ENCODE measurements at places on chromosomes 12 and 14.

- DNase-seq: no peak
Observed at GRCh38 chr12:46179693-46180452, 89.0 kb downstream of the SLC38A1 start.

DNA sequence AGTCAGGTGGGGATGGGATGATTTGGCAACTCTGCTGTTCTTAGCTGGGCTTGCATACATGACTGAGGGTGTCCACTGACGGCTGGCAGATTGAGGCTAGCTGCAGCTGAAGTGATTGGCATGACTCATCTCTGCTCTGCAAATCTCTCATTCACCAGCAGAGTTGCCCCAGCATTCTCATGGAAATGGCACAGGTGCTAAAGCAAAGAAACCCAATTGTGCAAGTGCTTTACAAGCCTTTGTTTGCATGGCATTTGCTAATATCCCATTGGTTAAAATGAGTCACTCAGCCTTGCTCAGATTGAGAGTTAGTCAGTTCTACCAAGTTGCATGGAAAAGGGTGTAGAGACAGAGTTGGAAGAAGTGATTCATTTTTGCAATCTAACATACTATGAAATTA lies 389.7 kb upstream of the FAR2 start:
- no peak for DNase-seq

DNA sequence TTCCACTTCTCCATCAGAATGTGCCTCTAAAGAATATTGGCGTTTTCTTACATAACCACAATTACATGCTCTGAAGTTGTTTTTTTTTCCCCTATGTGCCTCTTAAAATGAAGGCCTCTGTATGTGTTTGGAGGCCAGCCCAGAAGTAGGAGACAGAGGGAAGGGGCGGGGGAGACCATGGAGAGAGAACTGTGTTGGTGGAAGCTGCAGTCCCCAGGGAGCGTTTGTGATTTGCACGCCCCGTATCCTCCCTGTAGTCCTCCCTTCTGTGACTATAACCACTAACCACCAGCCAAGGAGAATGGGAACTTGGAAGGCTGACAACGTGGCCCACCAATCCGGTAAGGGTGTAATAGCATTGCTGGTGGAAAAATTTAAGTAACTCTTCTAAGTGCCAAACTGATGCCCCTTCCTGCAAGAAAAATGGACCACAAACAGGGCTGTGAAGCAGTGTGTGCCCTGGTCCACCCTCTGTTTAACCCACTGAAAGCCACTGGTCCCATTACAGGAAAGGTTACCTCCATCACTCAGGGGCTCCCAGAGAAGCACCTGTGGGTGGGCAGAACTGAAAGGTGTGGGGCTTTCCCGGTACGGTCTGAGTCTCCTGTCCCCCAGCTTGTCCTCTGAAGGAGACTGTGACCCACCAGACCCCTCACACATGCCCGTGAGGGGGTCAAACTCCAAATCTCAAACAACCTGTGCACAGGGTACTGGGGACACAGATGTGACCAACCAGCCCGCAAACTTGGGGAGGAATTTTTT lies 36.8 kb downstream of the CCDC88C start:
- DNase-seq: no peak

DNA sequence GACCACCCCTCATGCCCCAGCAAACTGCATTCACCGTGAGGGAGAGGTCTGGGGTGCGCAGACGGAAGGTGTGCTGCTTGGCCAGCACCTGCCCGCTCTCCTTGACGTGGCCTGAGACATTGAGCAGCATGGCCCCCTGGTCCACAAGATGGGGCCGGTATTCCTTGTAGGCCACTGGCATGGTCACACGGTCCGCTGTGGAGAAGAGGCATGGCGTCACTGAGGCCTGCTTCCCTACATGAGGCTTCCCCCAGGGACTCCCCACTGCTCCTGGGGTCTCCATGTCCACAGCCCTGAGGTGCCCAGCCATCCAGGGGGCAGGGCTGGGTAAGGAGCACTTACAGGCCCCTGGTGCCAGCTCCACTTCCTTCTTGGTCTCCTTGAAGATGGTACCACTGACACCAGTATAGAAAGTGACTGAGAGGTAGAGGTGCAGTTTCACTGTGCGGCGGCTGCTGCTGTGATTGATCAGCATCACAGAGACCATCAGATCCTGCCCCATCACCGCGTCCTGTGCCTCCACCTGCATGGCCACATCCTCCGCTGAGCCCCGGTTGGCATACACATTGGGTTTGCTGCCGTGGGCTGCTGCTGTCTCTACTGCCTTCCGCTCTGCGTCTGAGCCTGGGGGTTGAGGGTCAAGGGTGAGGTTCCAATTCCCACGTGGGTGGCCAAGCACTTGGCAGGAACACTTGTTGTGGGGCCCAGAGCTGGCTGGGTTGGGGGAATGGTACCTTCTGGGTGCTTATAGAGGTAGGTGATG lies 8.2 kb downstream of the TGM1 start:
- no peak for DNase-seq

- no peak for DNase-seq
Observed at GRCh38 chr12:65637150-65637549, 187.1 kb upstream of the HMGA2 start.

DNA sequence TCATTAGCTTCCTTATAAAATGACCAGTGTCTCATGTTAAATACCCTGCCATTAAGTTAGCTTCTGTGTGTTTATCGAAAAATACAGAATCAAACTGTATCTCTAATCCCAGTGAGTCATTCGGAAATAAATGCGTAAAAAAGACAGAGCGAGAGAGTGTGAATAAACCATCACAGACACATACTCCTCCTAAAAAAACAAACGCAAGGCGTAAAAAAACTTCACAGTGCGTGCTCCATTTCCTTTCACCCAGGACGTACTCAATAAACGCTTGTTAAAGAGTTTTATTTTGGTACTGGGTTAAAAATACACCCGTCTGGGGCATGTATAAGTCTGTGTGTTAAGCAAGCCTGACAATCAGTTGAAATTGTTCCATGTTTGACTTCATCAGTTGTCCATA lies 58.8 kb upstream of the ISM2 start:
- DNase-seq: no peak

DNA sequence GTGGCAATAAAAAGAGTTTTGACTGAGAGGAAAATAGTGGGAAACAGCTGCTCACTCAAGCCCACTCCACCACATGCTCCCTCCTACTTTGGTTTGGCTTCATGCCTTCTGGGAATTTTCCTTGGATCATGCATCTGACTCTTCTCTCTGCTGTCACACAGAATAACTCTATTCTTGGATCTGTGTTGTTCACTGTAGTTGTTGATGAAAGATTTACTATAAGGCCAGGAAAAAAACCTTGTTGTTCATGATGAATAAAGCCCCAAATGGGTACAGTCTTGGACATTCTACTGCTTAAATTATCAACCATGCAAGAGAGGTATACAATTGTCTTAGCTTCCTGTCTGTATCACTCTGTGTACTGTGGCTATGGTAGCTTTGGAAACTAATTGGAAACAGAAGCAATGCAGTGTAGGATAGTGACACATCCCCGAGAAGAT lies 70.5 kb downstream of the TMX1 start:
- no peak for DNase-seq

DNA sequence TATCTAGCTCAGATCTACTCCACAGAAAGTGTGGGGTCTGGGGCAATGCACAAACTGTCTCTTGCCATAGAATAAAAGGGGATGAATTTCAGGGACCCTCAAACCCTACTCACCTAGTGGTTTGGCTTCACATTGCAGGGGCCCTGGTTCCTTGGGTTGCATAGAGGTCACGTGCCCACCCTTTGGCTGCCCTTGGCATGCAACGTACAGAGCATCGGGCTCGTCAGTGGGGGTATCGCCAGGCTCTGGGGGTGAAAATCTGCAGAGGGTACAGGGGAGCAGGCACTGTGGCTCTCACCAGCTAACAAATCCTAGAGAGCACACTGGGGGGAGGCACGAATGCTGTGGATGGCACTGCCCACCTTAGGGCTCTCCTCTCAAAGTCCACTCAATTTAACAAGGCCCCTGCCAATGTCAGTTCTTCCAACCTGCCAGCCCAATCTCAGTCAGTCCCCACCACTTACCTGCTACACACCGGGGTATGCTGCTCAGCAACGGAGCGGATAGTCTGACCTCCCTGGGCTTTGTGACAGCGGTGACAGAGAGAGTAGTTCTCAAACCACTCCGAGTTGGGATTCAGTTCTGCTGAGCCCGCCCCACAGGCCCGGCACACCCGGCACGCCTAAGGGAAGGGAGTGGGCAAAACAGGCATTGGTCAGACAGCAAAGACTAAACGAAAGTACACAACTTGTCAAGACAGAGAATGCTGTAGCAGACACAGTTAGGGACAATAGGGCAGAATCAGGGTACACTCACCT lies 8.0 kb downstream of the KMT2D start:
- no peak for DNase-seq

DNA sequence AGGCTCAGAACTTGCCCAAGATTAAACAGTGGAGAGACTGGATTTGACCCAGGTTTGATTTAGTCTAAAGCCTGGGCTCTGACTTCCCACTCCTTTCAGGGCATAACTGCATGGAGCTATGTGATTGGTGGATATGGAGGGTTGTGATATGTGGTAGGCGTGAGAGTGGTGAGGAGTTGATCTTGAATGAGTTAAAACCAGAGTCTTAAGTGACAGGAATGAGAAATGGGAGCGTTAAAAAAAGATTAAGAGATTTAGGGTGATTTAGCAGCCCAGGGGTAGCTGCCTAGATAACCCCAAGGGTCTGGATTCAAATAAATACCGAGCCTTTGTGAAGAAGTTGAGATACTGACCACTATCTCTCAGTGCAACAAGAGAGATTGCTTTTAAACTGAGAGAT lies 8.4 kb downstream of the SYNDIG1L start:
- DNase-seq: no peak

DNA sequence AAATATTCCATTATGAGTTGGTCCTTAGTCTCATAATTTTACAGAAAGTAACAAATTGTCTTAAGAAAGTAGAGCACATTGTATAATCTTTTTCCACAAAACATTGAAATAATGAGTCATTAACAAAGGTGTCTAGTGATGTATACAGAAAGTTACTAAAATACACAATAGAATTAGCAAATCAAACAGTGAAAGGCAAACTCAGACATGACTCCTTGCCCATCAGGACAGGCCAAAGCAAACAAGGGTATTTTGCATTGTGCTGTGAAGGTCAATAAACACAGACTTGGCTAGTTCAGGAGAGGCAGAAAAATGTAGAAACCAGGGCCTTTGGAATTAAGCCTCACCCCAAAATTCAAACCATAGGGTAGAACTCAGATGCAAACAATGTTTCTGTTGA lies 37.3 kb downstream of the SIX4 start:
- no peak for DNase-seq

DNA sequence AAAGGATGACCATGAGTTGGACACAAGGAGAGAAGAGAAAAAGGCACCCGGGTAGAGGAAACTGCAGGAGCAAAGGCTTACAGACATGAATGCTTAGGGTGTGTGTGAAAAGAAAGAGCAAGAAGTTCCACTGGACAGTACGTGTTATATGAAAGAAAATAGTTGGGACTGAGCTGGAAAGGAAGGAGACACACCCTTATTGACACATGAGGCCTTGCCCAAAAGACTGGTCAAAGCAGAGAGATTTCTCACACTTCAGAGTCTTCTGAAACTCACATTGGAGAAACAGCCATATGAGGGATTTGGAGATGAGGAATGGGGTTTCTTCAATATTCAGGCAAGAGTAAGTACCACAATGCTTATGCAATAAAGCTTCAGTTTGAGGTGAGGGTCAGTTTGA lies 56.0 kb downstream of the TTC9 start:
- DNase-seq: no peak

DNA sequence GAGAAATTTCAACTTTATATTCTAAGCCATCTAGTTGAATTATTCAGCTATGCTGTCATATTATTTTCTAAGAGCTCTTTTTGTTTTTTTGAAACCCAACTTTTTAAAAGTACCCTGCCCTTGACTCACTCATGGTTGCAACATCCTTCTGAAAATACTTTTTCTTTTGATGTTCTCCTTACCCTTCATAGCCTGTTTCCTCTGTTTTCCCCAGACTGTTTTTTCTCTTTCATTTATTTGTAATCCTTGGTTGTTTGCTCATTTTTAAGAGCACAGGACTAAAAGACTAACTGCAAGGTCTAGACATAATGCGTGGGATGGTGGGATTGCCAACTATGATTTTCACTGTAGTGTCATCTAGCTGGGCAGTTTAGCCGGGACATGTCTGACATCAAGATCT lies 21.2 kb upstream of the CDKL1 start:
- DNase-seq: no peak

GRCh38 chr14:103748534-103748857 lies 32.9 kb downstream of the ZFYVE21 start:
- no peak for DNase-seq

DNA sequence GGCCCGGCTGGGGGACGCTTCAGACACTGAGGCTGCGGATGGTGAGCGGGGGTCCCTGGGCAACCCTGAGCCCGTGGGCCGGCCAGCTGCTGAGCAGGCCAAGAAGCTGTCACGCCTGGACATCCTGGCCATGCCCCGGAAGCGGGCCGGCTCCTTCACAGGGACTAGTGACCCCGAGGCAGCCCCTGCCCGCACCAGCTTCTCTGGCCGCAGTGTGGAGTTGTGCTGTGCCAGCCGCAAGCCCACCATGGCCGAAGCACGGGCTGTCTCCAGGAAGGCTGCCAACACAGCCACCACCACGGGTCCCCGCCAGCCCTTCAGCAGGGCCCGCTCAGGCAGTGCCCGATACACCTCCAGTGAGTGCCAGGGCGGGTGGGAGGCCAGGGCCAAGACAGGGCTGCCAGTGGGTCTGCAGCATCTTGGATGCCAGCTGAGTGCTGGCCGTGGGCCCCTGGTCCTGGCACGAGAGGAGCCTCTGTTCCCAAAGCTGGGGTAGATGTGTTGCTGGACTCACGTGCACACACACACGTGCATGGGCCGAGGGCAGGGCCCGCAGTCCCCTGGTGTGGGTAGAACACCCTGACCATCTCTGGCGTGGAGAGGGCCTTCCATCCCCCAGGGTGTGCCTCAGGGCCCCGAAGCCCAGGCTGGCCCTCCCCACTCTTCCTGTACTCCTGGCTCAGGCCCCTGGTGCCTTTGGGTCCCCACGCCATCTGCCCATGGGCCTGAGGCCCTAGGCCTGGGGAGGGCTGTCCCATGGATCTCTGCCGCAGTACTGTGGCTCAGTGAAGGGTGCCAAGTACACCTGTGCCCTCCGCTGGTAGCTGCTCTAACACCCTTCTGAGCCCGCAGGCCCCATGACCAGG lies 22.8 kb downstream of the CEP170B start:
- no peak for DNase-seq

- DNase-seq: no peak
Observed at GRCh38 chr12:47273191-47273626, 193.4 kb upstream of the AMIGO2 start.

DNA sequence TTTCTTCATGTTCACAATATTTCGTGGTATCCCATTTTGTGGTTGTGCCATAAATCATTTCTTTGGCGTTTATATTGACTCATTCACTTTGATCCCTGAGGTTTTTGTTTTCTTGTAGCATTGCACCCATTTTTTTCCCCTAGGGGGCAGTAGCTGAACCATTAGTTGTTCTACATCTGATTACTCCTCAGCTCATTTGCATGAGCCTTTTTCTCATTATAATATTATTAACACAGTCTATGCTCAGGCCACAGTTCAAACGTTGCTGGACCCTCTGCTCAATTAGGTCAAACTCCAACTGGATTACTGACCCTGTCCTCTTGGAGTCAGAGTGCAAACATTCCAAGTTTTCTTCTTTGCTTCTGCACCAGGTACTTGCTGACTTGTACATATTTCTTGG lies 475.4 kb upstream of the SEL1L start:
- no peak for DNase-seq

All from nucleus accumbens (tissue), 56 donors.